Vagina (tissue), 2 donors: ENCODE measurements at places on chromosomes 1 and 21. TPM values are rescaled to one million over a fixed set of nuclear protein-coding genes. Genes with fewer than 3 reads are reported as not detected.

Gene CYP4B1
- total RNA-seq, result 74.4 TPM

Gene SELL
- total RNA-seq, result not detected

Gene ARL8A
- total RNA-seq, result 25.5 TPM

Gene SLAMF1
- 6.9 TPM for total RNA-seq

Gene CA6
- total RNA-seq, result not detected

Gene PLA2G2D
- not detected for total RNA-seq

Gene ANKRD45
- total RNA-seq, result not detected

Gene FAM167B
- total RNA-seq, result 3.7 TPM

Gene PERM1
- not detected for total RNA-seq

Gene TNFSF18
- not detected for total RNA-seq

Gene DIO1
- not detected for total RNA-seq

Gene MIXL1
- not detected for total RNA-seq

Gene KCNJ9
- not detected for total RNA-seq

Gene CHD5
- total RNA-seq, result 2.0 TPM

Gene LY9
- total RNA-seq, result 4.7 TPM

Gene TOE1
- 9.8 TPM for total RNA-seq

Gene HRNR
- not detected for total RNA-seq
